ENCODE measurements at places on chromosomes 1 and 21.

GRCh38 chr1:36796733-36797132 is 237.6 kb downstream of the GRIK3 start:
- no peak for DNase-seq

DNA sequence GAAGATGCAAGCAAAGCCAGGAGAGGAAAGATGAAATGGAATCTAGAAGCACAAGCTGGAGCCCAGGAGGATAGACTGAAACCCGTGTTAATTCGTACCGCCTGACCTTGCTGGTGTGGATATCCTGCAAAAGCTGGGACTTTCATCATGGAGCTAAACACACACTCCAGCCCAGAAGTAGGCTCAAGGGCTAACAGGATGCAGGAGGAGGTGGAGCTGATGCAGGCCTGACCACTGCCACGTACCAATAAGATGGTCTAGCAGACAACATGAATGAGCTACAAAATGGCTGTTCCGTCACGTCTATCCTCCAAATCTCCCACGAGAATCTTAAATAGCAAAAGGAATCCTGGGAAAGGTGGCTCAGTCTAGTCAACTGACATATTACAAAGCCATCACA is 270.3 kb downstream of the SDCCAG8 start:
- DNase-seq = no peak

DNA sequence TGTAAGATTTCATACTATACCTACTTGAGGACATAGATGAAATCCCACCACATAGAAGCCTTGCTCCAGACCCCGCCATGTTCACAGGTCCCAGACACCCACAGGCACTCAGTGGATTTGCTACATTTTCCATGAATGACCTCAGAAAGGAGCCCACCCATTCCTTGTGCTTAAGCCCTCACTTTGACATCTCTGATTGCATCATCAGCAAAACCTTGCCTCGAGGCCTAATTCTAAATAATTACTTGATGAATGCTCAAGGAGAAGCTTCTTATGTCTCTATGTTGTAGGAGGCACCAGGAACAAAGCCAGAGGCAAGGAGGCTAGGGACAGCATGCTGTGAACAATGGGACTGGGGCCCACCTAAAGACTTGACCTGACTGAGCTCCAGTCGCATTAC is 12.1 kb downstream of the OVGP1 start:
- no peak for DNase-seq

GRCh38 chr21:41961282-41961701 is 7.5 kb upstream of the C2CD2 start:
- DNase-seq = peak; percentile 67

- no peak for DNase-seq
These were observed 632.7 kb upstream of the NR5A2 start for GRCh38 chr1:199394856-199395255.

DNA sequence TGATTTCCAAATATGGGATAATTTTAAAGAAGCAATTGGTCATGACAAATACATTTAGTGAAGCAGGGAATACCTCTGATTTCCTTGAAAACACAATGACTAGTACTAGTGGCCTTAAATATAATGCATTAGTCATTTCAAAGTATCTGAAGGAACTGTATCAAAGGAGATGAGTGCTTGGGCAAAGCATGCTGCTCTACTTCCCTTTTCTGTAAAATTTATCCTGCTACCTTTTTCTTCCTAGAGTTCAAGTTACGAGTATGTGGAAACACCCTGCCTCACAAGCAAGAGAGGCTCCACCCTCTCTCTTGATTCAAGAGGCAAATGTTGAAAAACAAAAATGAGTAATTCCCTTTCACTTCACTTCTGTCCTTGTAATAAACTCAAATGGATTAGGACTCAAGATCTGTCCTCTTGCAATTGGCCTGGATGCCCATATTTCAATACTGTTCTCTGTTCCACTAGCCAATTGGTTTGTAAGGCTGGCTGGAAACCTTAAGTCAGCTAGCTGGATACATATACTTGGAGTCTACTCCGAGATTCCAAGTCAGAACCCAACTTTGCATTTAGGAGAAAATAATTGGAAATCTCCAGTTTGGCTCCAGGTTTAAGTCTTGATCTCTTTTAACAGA is 92.5 kb downstream of the CDC42BPA start:
- peak; percentile 89 for DNase-seq

DNA sequence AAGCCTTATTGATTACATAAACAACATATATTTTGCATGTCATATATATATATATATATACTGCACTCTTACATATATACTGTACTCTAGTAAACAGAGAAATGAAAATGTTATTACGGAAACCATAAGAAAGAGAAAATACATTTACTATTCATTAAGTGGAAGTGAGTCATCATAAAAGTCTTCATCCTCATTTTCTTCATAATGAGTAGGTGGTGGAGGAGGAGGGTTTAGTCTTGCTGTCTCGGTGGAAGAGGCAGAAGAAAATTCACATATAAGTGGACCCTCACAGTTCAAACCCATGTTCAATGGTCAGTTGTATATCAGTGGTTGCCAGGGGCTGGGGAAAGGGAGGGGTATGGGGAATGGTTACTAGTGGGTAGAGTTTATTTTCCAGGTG is 8.0 kb upstream of the IFNLR1 start:
- DNase-seq = no peak

DNA sequence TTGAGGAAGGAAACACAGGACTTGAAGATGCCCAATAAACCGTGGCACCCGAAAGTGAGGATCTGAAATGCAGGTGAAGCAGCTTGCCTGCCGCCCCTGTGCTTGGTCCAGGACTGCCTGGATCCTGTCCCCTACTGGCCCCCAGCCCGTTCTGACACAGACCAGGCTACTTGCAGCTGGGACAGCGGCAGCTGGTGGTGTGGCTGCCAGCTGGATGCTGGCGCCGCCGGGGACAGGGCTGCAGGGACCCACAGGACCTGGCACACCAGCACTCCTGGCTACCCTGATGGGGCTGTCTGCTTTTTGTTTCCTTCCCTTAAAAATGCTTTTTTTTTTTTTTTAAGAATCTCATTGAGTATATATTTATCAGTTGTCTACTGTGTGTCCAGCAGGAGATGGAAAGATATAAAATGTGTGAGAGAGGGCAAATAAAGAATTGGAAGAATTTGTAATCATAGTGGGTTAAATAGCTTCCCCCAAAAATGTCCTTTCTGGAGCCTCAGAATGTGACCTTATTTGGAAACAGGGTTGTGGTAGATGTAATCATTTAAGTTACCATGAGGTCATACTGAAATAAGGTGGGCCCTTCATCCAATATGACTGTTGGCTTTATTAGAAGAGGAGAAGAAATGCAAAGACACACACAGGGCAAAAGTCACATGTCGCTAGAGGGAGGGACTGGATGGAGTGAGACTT is 165.6 kb downstream of the DSCAM start:
- peak; percentile 35 for DNase-seq

DNA sequence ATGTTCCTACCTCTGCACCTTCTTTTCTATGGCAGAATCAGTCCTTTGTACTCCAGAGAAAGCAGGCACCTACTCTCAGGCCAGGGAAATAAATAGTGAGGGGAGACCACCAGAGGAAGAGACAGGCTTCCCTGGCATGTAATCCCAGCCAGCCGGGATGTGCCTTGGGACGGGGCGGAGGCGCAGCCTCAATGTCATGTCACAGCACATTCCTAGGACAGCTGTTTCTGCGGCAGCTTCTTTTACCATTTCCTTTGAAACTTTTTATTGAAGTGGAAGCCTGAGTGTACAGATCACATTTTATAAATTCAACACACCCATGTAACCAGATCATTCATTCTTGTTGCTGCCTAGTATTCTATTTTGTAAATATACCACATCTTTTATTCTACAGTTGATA is 67.9 kb upstream of the ZNF326 start:
- DNase-seq = no peak

DNA sequence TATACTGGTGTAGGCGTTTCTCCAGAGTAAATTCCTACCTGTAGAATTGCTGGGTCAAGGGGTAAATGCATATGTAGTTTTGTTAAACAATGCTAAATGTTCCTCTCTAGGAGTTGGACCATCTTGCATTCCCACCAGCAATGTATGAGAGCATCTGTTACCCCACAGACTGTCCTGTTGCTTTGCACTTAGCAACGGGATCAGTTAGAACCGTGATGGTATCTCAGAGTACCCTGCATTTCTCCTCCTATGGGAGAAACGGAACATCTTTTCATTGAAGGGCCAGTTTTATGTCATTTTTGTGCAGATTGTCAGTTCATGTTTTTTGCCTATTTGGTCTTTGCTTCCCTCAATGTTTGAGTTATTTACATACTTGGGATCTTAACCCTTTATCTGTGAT is 18.0 kb upstream of the RIPPLY3 start:
- no peak for DNase-seq

GRCh38 chr1:20587661-20588053 is 1.2 kb upstream of the CDA start:
- no peak for DNase-seq

GRCh38 chr1:221965252-221965651 is 223.4 kb upstream of the DUSP10 start:
- DNase-seq = no peak

- no peak for DNase-seq
These were observed 853.8 kb downstream of the USP25 start for GRCh38 chr21:16583556-16583955.

- peak; percentile 90 for DNase-seq
These were observed 20.8 kb downstream of the ATP5PO start for GRCh38 chr21:33894736-33895288.

DNA sequence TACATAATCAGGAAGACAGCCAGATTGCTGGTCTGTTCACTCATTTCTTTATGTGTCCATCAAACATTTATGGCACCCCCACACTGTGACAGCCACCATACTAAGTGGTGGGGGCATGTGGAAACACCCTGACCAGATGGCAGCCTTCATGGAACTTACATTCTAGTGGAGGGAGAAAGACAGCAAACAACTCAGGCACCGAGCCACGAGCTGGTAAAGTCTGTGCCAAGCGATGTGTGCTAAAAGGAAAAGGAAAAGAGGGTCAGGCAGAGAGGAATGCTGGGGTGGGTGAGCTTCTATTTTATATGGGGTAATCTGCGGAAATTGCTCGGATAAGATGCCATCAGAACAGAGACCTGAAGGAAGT is 33.2 kb upstream of the CD2 start:
- no peak for DNase-seq

GRCh38 chr1:157359314-157360022 is 192.8 kb downstream of the FCRL5 start:
- no peak for DNase-seq

DNA sequence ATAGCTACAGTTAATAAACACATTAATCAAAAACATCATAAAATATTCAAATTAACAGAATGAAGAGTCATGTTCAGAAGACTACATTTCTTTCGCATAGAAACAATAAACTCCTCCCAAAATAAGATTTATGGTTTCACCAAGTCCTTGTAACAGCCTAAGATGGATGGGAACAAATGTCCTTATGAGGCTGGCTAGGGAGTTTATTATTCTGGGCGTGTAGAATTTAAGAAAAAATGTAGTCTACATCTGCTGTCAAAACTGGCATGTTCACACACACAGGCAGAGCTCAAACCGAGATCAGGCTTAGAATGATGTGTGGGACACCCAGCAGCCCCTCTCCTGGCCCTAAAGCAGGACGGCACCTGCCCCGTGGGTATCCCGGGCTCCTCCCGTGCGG is 101.1 kb downstream of the NPHP4 start:
- no peak for DNase-seq

DNA sequence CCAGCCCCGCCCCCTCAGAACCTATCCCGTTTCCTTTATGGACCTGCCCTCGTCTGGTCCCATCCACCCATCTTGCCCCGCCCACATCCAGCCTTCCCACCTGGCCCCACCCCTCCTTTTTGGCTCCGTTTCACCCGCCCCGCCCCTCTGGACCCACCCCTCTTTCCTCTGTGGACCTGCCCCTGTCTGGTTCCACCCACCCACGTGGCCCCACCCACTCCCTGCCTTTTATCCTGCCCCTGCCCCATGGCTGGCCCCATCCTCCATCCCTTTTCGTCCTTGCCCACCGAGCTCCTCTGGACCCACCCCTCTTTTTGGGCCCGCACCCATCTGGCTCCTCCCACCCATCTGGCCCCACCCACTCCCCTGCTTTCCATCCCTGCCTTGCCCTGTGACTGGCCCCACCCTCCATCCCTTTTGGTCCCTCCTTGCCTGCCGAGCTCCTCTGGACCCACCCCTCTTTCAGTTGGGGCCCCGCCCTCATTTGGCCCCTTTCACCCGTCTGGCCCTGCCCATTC is 177.3 kb downstream of the CAMTA1 start:
- peak; percentile 30 for DNase-seq

GRCh38 chr1:227745568-227746265 is 10.5 kb downstream of the SNAP47 start:
- no peak for DNase-seq

- DNase-seq = no peak
These were observed 312.2 kb downstream of the MATN1 start for GRCh38 chr1:30411206-30411605.

GRCh38 chr1:204685236-204686006 is at the start of gene LRRN2:
Gene LRRN2, minus strand, starts transcription at chr1:204685738. Its CDS starts 65,746 bp downstream, at chr1:204619992.
- DNase-seq = no peak

GRCh38 chr1:29986986-29987385 is 736.4 kb downstream of the MATN1 start:
- DNase-seq = no peak

GRCh38 chr1:43309405-43310025 is 8.7 kb downstream of the TIE1 start:
- no peak for DNase-seq

DNA sequence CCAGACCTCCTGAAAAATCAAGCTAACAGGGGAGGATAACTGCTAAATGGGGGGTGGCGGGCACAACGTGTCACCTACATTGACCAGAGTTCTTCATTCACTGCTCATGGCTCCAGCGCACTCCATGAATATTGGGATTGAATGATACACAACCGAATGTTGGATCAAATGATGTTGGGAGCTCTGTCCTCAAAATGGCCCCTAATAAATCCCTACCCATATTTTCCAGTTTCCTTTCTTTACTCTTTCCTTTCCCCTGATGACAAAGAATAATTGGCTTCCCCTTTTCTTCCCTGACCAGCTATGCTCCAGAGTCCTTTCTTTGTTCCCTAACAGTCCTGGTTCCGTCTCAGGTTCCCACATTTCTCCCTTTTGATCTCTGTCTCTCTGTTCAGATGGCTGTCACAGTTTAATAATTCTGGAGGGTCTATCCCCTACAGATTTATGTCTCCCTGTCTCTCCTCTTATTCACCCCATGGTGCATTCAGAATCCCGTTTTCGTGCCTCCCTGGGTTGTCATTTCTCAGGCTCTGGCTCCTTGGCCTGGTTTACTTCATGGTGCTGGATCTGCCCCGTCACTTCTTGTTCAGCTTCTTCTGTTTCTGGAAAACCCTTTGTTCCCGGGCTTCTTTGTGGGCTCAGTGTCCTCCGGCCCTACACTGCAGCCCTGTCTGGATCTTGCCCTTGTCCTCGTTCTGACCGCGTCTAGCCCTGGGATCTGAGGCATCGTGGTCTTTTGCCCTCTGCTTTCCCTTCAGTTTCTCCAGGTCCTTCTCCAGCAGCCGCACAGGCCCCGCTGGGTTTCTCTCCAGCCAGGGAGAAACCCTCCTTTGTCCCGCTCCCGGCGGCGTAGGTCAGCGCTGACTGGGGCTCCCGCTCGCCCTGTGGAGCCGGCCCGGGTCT is 78.3 kb downstream of the NDUFS5 start:
- DNase-seq = peak; percentile 41

GRCh38 chr1:243850202-243850451 is at the start of gene AKT3:
Gene AKT3, minus strand, starts transcription at chr1:243850243. Its CDS starts 7,073 bp downstream, at chr1:243843170.
- DNase-seq = peak; percentile 91

GRCh38 chr1:245715291-245715701 is 560.5 kb downstream of the KIF26B start:
- DNase-seq = peak; percentile 63

Data from fibroblast of skin of right biceps (primary cell).